ENCODE measurements at places on chromosomes 12 and 14. TPM values are rescaled to one million over a fixed set of nuclear protein-coding genes. Genes with fewer than 3 reads are reported as not detected.

The HSPA2 gene
- 20.0 TPM for polyA plus RNA-seq

The LAG3 gene
- 2.6 TPM for polyA plus RNA-seq

DNA sequence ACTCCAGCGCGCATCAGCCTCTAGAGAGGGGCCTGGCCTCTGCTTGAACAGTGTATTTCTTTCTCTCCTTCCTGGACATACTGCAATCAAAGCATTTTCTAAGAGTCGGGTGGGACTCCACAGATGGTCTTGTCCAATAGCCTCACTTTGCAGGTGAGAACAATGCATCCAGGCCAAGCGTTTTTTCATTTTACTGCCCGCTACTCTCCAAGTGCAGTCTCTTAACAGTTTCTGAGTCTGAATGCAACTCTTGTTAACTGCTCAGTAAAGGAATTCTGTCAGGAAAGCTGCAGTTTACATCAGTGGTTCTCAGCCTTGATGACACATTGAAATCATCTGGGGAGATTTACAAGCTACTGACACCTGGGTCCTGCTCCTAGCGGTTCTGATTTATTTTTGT is 57.0 kb downstream of the IRF2BPL start:
- no peak for DNase-seq

DNA sequence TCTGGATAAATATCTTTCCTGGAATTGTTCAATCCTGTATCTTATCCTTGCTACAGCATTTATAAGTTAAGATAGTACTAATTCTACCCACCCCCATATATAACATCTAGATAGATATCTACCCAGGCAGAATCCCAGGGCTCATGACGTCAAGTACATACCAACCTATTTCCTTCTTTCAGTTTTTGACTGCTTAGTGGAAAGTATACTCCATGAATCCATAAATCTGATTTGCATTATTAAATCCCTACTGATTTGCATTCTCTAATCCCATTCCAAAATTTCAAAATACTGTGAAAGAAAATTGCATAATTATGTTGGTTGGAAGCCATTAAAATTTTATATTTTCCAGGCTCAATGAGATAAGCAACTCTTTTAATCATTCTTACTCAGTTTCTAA is 111.7 kb downstream of the KITLG start:
- no peak for DNase-seq

DNA sequence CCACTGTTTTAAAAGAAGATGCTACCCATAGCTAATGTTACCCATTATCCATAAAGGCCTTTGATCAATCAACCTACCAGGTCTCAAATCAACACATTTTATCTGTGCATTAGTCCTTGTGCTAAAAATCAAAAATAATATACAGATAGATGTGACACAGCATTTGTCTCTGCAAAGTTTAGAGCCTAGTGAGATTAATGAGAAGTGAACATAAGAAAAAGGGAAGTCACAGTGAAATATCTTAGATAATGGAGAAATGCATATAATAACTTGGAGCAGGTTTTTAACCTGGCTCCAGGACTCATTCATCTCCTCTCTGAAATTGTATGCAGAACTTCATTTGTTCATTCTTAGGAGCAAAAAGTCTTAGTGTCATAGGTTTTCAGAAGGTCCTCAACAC is 7.2 kb downstream of the PDE3A start:
- DNase-seq = no peak

All from left renal cortex interstitium (tissue), 4 donors.